ENCODE measurements at places on chromosomes 12 and 14.

DNA sequence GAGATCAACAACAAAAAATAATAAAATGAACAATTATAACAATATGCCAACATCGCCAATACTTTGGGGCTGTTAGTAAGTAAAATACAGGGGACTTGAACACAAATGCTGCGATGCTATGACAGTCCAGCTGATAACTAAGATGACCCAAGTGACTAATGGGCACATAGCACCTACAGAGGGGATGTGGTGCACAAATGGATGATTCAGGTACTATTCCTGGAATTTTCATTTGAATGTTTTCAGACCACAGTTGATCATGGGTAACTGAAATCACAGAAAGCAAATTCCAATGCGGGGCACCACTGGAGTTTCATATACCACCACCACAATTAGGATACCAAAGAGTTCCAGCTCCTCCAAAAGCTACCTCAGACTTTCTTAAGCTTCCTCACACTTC, 82.9 kb downstream of the RCOR1 start:
- DNase-seq: no peak

GRCh38 chr14:95261616-95262510, 57.8 kb downstream of the CLMN start:
- no peak for DNase-seq

DNA sequence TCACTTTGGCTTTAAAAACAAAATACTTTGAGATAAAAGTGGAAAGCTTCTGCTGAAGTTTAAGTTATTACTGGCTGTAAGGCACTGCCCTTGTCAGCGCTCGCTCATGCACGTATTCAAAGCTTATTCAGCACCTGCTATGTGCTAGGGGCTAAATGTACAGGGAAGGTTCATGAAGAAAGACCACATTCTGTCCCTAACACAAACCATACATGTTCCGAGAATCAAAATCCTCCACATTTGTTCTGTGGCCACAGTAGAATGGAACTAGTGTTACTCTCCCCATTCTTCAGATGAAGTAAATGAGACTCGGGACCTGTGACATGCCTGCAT, 33.8 kb upstream of the GPR68 start:
- DNase-seq: no peak

DNA sequence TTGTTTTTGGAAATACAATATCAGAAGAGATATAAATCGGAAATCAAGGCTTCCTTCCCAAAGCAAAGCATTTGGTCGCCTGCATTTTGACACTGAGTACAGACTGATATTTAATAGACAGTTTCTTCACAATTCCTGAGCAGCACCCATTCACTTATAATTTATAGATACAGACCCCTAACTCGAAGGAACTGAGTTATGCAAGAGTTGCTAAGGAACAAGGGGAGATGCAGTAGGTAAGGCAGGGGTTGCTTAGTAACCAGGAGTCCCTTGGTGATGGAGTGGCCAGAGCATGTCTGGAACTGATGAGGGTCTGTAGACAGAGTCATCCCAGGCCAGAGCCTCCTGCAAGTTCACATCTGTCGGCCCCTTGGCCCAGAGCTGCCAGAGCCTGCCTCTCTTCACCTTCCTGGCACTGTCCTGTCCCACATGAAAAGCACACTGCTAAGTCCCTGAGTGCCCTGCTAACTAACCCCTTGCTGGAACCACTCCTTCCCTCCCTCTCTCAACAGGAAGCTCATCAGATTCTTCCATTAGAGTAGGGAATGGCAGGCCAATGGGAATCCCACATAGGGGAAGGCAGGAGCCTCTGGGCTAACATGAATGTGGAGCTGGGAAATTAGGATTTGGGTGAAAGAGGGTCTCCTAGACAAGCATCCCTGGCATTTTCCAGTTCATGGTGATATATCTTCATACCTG, 3.6 kb upstream of the DHRS2 start:
- no peak for DNase-seq

DNA sequence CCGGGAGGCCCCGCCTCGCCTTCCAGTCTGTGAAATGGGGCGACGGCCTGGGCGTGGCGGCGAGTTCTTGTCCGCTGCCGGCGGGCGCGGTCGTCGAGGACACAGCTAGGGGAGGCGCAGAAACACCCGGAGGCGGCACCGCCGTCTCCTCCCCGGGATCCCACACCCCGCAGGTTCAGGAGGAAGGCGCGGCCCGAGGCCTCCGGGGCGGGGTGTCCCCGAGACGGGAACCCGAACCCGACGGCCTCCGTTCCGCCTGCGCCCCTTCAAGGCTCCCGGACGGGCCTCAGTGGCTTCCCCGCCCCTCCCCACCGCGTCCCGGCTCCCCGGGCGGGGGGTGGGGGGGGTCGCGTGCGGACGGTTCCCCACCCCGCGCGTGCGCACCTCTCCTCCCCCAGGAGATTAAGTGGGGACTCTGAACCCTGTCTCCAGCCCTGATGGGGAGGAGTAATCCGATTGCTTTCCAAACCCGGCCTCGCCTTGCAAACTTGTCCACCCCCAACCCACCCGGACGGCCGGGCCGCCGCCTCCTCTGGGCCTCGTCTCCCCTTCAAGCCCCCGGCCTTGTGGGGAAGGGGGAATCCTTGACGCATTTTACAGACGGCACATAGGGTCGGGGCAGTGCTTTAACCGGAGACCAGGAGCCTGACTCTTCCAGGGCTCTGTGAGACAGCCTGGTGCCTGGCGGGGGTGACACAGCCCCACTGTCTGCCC, 35.3 kb upstream of the ANKRD9 start:
- DNase-seq: no peak

- no peak for DNase-seq
Observed at GRCh38 chr12:53571295-53571694, 54.9 kb downstream of the ATF7 start.

GRCh38 chr14:95465358-95465757, 51.1 kb downstream of the SYNE3 start:
- DNase-seq: no peak

DNA sequence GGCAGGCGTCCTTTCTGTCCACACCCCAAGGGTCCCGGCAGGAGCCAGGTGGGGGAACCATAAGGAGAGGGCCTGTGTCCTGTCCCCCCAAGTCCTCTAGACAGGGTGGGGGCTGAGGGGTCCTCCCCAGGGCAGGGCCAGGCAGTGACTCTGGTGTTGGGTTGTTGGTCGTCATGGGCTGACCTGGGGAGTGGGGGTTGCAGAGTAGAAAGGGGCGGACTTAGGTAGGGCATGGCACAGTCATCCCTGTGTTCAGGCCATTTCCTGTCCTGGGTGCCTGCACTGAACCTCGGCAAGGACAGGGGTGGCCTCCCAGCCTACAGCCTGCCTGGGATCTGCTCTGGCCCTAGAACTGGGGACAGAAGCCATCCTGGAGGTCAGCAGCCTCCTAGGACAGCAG, 356.2 kb downstream of the TMEM121 start:
- no peak for DNase-seq

DNA sequence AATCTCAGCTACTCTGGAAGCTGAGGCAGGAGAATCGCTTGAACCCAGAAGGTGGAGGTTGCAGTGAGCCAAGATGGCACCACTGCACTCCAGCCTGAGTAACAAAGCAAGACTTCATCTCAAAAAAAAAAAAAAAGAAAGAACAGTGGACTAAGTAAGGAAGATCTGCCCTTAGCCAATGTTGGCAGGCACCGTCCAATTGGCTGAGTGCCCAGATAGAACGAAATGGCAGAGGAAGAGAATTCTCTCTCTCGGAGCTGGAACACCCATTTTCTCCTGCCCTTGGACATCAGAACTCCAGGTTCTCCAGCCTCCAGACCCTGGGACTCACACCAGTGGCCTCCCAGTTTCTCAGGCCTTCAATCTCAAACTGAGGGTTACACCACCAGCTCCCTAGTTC, 49.9 kb downstream of the ESR2 start:
- no peak for DNase-seq

GRCh38 chr14:34220378-34220706, 241.7 kb downstream of the SPTSSA start:
- DNase-seq: no peak

GRCh38 chr14:86766469-86766868, 1226.5 kb downstream of the GALC start:
- no peak for DNase-seq

DNA sequence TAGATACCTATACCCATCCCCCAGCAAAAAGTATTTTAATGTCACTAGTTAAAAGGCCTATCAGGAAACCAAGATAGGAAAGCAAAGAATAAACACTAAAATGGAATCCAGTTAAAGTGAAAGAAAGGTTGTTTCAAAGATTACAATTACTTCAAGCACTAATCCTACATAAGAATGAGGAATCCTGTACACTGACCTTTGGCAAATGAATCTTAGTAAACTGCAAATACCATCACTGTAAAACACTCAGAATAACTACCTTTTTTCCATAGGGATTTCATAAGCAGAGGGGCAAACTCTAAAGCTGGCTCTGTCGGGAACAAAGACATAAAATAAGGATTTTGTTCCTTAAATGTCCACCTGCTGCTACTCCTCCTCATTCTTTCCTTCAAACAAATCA, 25.9 kb downstream of the CEP83 start:
- no peak for DNase-seq

GRCh38 chr12:50626026-50626425, 121.2 kb downstream of the DIP2B start:
- no peak for DNase-seq

DNA sequence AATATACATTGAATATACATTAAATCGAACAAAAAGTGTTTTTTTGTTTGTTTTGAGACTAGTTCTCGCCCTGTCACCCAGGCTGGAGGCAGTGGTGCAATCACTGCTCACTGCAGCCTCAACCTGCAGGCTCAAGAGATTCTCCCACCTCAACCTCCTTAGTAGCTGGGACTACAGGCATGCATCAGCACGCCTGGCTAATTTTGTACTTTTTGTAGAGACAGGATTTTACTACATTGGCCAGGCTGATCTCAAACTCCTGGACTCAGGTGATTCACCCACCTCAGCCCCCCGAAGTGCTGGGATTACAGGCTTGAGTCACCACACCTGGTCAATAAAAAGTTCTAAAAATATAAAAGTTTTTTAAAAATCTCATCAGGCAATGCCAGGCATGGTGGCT, 10.2 kb upstream of the RNF212B start:
- no peak for DNase-seq

DNA sequence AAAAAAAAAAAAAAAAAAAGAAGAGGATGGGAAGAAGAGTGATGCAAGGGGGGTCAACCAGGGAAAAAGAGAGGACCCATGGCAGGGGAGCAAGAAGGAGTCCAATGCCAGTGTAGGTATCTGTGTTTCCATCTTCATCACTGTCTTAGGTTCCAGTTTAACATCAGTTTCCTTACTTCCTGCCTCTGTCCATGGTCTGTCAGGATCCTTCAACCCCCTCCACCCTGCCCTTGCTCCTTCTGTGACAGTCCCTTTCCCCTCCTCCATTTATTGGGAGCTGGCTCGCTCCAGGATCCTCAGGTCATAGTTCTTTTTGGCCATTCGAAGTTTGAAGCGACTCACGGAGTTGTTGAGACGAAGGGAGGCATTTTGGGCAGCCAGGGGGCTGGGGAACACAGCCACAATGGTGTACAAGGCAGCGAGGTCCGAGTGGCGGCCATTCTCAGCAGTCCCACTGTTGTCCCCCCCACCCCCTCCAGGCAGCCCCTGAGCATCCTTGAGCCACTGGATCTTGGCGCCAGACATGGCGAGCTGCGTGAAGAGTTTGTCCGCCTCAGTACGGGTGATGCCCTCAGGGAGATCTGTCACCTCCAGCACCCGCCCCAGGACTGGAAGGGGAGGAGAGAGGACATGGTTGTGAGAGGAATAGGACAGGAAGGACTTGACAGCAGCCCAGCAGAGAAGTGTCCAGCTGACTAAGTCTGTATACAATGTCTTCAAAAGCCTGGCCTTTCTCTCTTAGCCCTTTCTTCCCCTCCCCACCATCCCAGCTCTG, 3.7 kb upstream of the STAC3 start:
- DNase-seq: no peak

- DNase-seq: peak; percentile 14
Observed at GRCh38 chr14:76152333-76152681, 585 bp downstream of the GPATCH2L start.

- DNase-seq: no peak
Observed at GRCh38 chr12:108620236-108620879, 13.3 kb downstream of the SELPLG start.

- DNase-seq: peak; percentile 37
Observed at GRCh38 chr14:63045234-63045611, at the start of gene KCNH5. Gene KCNH5, minus strand, starts transcription at chr14:63045458. Its CDS starts 272 bp downstream, at chr14:63045186.

GRCh38 chr12:65699251-65699650, 125.0 kb upstream of the HMGA2 start:
- DNase-seq: no peak

- no peak for DNase-seq
Observed at GRCh38 chr12:125983094-125983783, 918.0 kb downstream of the AACS start.

- no peak for DNase-seq
Observed at GRCh38 chr14:61766151-61766550, 3.9 kb downstream of the SNAPC1 start.

- DNase-seq: no peak
Observed at GRCh38 chr12:70982286-70982685, 61.7 kb upstream of the PTPRR start.

- peak; percentile 56 for DNase-seq
Observed at GRCh38 chr14:36069535-36069900, 107.0 kb downstream of the PTCSC3 start.

DNA sequence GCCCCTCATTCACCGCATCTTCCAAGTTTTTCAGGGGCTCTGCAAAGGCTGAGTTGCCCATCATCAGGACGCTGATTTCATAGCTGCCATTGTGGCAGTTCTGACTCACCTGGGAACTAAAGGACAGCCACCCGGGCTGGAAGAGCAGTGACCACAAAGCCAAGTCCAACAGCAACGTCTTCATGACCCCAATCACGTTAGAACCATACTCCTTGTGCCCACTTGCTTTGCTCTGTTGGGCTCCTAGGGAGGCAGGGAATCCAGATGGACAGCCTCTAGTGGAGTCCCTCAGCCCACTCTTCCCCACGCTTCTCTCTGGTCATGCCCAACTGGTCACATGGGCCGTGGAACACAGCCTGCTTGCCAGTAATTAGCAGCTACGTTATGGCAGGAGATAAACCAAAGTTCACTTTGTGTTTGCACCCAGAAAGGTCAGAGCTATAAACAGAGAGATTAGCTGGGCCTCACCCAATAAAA, at the start of gene GUCY2C:
Gene GUCY2C, minus strand, starts transcription at position 335 of the 477 bp plus-strand sequence. Its CDS starts 151 bp downstream, at position 184.
- DNase-seq: no peak

DNA sequence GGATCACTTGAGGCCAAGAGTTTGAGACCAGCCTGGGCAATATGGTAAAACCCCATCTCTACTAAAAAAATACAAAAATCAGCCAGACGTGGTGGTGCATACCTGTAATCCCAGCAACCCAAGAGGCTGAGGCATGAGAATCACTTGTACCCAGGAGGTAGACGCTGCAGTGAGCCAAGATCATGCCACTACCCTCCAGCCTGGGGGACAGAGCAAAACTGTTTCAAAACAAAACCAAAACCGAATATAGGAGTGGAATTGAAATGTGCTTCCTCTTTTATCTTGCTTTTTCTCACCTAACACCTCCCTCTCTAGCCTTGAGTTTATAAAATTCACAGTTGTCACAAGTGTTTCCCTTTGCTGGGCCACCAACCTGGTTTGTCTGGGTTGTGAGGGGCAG, 181.9 kb downstream of the PAH start:
- DNase-seq: no peak

DNA sequence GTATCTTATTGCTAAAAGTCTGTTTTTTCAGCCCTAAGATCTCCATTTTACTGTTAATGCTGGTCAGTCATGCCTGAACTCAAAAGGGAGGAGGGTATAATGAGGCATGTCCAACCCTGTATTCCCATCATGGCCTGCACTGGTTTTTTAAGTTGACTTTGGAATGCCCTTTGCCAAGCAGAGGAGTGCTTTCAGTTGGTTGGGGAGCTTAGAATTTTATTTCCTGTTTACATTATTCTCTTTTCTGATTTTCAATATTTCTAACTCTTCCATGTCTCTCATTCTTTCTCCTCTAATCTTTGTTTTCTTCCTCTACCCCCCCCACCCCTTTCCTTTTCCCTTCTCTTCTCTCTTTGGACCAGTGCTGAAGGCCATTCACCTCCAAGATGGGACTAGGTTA, 4.9 kb upstream of the DHRS2 start:
- no peak for DNase-seq
